Ammon's horn (tissue), 1 donor: ENCODE measurements at places on chromosomes 7 and 10.

DNA sequence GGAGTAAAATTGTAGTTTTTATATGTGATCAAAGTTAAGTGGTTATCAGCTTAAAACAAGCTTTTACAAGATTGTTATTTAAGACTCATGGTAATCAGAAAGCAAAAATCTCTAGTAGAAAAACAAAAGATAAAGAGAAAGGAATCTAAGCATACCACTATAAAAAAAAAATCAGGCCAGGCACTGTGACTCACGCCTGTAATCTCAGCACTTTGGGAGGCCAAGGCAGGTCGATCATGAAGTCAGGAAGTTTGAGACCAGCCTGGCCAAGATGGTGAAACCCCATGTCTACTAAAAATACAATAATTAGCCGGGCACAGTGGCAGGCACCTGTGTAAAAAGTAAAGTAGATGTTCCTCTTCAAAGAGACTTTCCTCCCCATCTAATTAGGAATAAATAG lies 265.9 kb upstream of the NRP1 start:
- no peak for DNase-seq

DNA sequence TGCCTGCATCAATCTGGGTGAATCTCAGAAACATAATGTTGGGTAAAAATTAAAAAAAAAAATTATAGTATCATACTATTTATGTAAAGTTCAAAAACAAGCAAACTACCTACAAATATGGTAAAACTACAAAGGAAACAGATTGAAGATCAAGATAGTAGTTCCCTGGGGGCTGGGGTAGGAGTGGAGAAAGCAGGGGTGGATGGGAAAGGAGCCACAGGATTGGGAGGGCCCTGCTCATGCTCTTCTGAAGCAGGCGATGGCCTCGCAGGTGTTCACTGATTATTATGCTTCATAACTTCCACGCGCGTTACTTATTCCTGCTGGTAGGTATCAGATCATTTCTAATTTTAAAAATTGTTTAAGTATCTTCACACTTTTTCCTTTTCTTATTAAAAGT lies 96.0 kb upstream of the GATA3 start:
- no peak for DNase-seq

- no peak for DNase-seq
These were observed 54.8 kb upstream of the CALCR start for GRCh38 chr7:93629291-93629801.

GRCh38 chr7:24932815-24933214 lies 47.2 kb downstream of the OSBPL3 start:
- no peak for DNase-seq

GRCh38 chr10:122308417-122309141 lies 37.5 kb downstream of the BTBD16 start:
- no peak for DNase-seq
